CD8-positive, alpha-beta memory T cell (primary cell): ENCODE measurements at places on chromosomes 3 and 15. TPM values are rescaled to one million over a fixed set of nuclear protein-coding genes. Genes with fewer than 3 reads are reported as not detected.

- no peak overlapping the region for H3K27ac ChIP-seq
- no peaks in the 10 kb centered on the region for H3K27me3 ChIP-seq
- peaks cover 13% of the 10 kb centered on the region for H3K36me3 ChIP-seq
- no peaks in the 10 kb centered on the region for H3K4me1 ChIP-seq
Measured at GRCh38 chr15:82763361-82764116, 42.3 kb downstream of the FSD2 start.

CRABP1 gene
- total RNA-seq, result not detected

DNA sequence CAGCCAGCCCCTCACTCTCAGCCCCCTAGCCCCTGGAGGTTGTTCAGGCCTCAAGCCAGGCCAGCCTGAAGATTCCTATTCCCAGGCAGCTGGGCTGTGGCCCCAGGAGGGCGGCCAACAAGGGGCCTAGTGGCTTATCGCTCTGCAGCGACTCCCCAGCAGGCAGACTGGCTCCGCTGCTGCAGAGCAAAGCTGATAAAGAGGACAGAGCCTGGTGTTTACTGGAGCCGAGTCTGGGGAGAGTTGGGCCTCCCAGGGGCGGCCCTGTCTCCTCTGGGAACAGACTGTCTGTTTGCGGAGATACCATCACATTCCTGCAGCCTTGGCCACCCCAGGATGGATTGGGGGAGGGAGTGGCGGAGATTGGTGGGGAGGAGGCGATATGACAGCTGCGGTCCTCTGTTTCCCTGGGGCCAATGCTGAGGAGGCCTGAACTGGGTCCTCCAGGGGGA, 22.4 kb upstream of the SMAD6 start:
- peak overlapping the region; percentile 57 for H3K27ac ChIP-seq
- H3K36me3 ChIP-seq, result no peaks in the 10 kb centered on the region
- H3K4me1 ChIP-seq, result peaks cover 2% of the 10 kb centered on the region

DNA sequence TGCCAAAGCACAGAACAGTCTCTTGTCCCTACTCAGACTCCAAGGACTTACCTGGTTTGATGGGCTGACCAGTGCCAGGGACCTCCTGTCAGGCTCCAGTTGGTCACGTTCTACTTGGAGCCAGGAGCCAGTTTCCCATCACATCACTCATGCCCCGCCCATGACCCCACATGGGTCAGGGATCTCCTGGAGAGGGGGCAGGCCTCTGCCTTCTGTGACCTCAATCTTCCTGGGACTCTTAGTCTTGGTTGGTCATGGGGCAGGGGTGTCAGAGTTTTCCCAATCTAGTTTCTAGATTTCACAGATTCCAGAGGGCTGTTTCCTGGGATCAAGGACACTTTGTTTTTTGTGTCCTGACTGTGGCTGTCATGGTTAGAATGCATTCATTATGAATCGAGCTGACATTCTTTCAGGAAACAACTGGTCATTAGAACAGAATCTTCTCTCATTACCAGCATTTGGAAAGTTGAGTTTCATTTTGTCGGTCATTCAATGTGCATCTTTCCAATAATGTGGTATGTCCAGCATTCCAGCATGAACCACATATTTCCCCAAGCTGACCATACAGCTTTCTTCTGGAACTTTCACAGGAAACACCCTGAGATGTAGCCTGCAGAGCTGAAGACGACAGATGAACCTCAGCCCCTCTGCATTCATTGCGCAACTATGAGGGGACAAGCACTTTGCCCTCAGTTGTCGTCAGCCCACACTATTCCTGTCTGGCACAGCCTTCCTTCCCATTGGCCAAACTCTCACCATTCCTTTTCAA, 19.8 kb downstream of the CYP19A1 start:
- H3K27ac ChIP-seq, result no peak overlapping the region
- H3K36me3 ChIP-seq, result no peaks in the 10 kb centered on the region
- H3K4me3 ChIP-seq, result no peak overlapping the region

DNA sequence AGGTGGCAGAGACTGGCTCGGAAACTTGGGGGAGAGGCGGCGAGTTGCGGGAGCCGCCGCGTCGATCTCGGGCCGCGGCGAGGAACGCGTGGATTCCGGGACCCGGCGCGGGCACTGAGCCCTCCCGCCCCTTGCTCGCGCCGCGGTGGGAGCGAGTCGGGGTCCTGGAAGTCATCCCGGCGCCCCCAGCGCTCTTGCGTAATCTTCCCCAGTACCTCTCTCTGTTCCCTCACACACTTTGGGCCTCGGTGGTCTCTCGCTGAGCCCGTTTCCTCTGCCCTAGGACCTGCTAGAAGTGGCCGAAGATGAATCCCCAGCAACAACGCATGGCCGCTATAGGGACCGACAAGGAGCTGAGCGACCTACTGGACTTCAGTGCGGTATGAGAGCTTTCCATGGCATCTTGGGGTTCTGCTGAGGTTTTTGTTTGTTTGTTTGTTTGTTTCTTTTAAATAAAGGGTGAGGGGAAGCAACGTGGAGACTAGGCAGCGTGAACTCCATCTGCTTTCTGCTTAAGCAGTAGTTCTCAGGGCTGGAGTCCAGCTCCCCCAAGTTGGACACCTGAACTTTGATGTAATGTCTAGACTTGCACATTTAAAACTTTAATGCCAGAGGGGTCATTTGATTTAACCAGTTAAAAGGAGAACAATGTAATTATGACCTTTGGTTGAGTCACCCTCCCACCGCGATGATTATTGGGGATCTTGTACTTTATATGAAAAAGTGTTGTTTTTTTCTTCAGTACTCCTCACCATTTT, 1.3 kb downstream of the TCF12 start:
- DNase-seq, result no peak
- H3K4me1 ChIP-seq, result peaks cover 32% of the 10 kb centered on the region
- peak overlapping the region; percentile 87 for H3K4me3 ChIP-seq
- H3K36me3 ChIP-seq, result peaks cover 4% of the 10 kb centered on the region
- H3K27me3 ChIP-seq, result no peaks in the 10 kb centered on the region

DNA sequence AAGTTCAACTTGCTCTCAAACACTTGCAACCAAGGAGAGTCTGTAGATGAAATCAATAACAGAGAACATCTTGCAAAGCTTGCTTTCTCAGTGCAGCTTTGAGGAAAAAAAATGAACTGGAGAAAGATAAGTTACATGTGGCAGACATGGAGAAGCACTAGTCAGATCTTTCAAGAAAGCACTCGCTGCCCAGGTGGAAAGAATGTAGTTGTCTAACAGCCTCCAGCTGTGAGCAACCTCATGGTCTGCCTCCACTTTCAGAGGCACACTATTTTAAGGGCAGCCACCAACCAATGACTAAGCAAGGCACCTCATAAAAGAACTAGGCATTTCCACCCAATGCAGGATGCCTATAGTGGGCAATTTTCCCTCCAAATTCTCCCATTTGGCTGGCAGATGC, 125.4 kb upstream of the CPNE4 start:
- H3K4me1 ChIP-seq, result no peaks in the 10 kb centered on the region
- DNase-seq, result no peak
- no peaks in the 10 kb centered on the region for H3K27me3 ChIP-seq

PP2D1 gene
- not detected for total RNA-seq

- H3K4me1 ChIP-seq, result no peaks in the 10 kb centered on the region
- no peak for DNase-seq
- no peak overlapping the region for H3K27ac ChIP-seq
- H3K27me3 ChIP-seq, result no peaks in the 10 kb centered on the region
Measured at GRCh38 chr3:15014606-15015328, 50.3 kb downstream of the MRPS25 start.

IQCF5 gene
- total RNA-seq, result not detected

GRCh38 chr3:120846073-120846472, 61.9 kb upstream of the STXBP5L start:
- H3K4me1 ChIP-seq, result no peaks in the 10 kb centered on the region
- H3K27ac ChIP-seq, result no peak overlapping the region
- DNase-seq, result no peak

AGBL1 gene
- total RNA-seq, result not detected

DNA sequence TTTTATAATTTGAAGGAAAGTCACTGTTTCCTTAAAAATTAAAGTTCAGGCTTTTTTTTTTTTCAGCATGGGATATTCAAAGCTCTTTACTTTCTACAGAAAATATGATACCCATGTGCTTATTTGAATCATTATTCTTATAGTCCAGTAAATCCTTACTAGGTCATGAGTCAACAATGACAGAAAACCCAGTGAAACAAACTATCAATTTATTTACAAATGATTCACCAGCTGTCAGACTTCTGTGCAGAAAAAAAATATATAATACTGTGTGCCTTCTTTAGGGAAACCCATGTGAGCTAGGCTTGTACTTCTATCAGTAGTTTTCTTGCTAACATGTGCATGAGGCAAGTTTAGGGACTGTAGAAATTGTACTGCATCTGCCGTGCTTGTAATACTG, 1.2 kb downstream of the ACP3 start:
- H3K4me3 ChIP-seq, result no peak overlapping the region
- no peak for DNase-seq
- no peaks in the 10 kb centered on the region for H3K4me1 ChIP-seq
- H3K36me3 ChIP-seq, result no peaks in the 10 kb centered on the region
- no peak overlapping the region for H3K27ac ChIP-seq

- peaks cover 34% of the 10 kb centered on the region for H3K36me3 ChIP-seq
- H3K4me1 ChIP-seq, result no peaks in the 10 kb centered on the region
- no peak overlapping the region for H3K27ac ChIP-seq
Measured at GRCh38 chr3:15440891-15441290, 13.5 kb downstream of the EAF1 start.

SENP8 gene
- 3.0 TPM for total RNA-seq

DNA sequence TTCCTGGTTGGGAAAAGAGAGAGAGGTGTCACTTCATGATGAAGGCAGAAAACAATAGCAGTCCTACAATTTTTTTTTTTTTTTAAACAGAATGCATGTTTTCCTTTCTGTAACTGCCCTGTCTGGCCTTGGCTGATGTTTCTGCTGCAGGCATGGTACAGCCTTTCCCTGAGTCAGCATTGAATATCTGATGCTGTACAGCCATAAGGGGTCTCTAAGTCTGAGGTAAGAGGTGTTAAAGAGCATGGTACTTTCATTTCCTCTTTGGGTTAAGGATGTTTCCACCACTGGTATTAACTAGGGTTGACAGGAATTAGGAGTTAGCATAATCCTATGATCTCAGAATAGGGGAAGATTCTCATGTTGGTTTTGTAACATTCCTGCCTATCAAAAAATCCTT, 147.4 kb downstream of the CHST2 start:
- H3K27ac ChIP-seq, result no peak overlapping the region
- H3K27me3 ChIP-seq, result no peaks in the 10 kb centered on the region
- no peak for DNase-seq
- no peaks in the 10 kb centered on the region for H3K4me1 ChIP-seq
- no peak overlapping the region for H3K4me3 ChIP-seq

DNA sequence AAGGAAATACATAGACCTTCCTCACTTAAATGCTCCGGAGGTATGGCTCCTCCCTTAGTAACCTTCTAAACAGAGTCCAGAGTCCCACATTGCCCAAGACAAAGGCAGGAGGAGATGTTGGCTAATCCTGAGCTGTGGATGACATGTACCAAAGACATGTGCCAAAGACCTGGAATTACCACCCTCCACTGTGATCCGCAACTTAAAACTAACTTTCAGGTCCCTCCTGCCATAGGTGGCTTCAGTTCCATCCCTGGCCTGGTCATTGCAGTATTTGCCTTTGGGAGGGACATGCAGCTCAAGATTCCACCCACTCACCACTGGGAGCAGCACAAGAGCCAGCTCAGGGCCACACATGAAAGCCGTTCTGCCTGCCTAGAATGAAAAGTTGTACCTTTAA, 28.0 kb downstream of the MYZAP start:
- no peaks in the 10 kb centered on the region for H3K27me3 ChIP-seq
- no peaks in the 10 kb centered on the region for H3K36me3 ChIP-seq
- no peak for DNase-seq
- no peak overlapping the region for H3K27ac ChIP-seq
- no peak overlapping the region for H3K4me3 ChIP-seq

CDHR4 gene
- not detected for total RNA-seq

GRCh38 chr3:140406655-140407054, 271.2 kb upstream of the TRIM42 start:
- no peaks in the 10 kb centered on the region for H3K4me1 ChIP-seq
- no peak overlapping the region for H3K27ac ChIP-seq
- H3K4me3 ChIP-seq, result no peak overlapping the region
- no peaks in the 10 kb centered on the region for H3K27me3 ChIP-seq

- no peak for DNase-seq
- no peaks in the 10 kb centered on the region for H3K4me1 ChIP-seq
- no peak overlapping the region for H3K4me3 ChIP-seq
- H3K27me3 ChIP-seq, result no peaks in the 10 kb centered on the region
Measured at GRCh38 chr3:194009019-194009418, 126.9 kb upstream of the HES1 start.

DNA sequence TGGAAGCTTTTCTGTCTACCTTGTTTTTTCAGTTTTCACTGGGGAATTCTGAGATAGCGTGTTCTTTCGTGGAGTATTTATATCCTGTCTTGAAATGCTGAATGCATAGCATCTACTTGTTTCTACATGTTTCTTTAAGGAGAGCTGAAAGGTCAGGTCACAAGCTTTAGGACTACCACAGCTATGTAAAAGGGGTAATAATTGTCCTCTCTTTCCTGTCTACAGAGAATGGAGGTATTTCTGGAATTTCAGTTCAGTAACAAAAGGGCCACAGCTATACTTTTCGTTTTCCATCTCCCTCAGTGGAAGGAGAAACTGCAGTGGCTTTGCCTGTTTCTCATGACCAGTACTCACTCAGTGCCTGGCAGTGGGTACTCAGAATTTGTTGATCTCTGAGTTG, 4.7 kb downstream of the INAFM2 start:
- H3K27me3 ChIP-seq, result no peaks in the 10 kb centered on the region
- no peaks in the 10 kb centered on the region for H3K36me3 ChIP-seq
- no peak for DNase-seq
- no peak overlapping the region for H3K27ac ChIP-seq

GRCh38 chr3:194294895-194295214, 56.3 kb downstream of the CPN2 start:
- no peaks in the 10 kb centered on the region for H3K36me3 ChIP-seq
- DNase-seq, result no peak
- peaks cover 5% of the 10 kb centered on the region for H3K27me3 ChIP-seq
- no peak overlapping the region for H3K4me3 ChIP-seq
- peaks cover 1% of the 10 kb centered on the region for H3K4me1 ChIP-seq

DNA sequence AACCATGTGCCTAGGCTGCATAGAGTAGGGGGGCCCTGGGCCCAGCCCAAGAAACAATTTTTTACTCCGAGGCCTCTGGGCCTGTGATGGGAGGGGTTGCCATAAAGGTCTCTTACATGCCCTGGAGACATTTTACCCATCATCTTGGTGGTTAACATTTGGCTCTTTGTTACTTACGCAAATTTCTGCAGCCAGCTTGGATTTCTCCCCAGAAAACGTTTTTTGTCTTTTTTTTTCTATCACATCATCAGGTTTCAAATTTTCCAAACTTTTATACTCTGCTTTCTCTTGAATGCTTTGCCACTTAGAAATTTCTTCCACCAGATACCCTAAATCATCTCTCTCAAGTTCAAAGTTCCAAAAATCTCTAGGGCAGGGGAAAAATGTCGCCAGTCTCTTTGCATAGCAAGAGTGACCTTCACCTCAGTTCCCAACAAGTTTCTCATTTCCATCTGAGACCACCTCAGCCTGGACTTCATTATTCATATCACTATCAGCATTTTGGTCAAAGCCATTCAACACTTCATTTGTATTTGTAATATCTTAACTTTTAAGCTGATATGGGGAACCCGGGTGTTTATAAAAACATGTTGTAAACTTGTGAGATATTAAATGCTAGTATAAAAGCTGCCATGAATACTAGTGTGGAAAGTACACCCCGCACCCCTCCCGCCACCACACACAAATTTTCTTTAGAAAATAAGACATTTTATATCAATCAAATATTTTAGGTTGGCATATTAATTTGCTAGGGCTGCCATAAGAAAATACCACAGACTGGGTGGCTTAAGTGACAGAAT, 56.0 kb upstream of the PLSCR4 start:
- H3K27me3 ChIP-seq, result no peaks in the 10 kb centered on the region
- no peaks in the 10 kb centered on the region for H3K4me1 ChIP-seq
- no peak overlapping the region for H3K4me3 ChIP-seq
- H3K36me3 ChIP-seq, result no peaks in the 10 kb centered on the region
